ENCODE measurements at places on chromosomes 4 and X. TPM values are rescaled to one million over a fixed set of nuclear protein-coding genes. Genes with fewer than 3 reads are reported as not detected.

The EPGN gene
- 0.73 TPM for total RNA-seq

The TLR3 gene
- 3.9 TPM for total RNA-seq

The ITM2A gene
- 0.98 TPM for total RNA-seq

The TEX13B gene
- total RNA-seq, result not detected

The NALF2 gene
- total RNA-seq, result not detected

The SLC16A2 gene
- 9.2 TPM for total RNA-seq

The TIMP1 gene
- total RNA-seq, result 1,438 TPM

The SLITRK4 gene
- 7.0 TPM for total RNA-seq

The NEUROG2 gene
- not detected for total RNA-seq

The RNF150 gene
- 0.39 TPM for total RNA-seq

The PNMA5 gene
- total RNA-seq, result not detected

The HTN3 gene
- not detected for total RNA-seq

The CD38 gene
- not detected for total RNA-seq

The TMPRSS11D gene
- total RNA-seq, result not detected

The TSR2 gene
- 5.9 TPM for total RNA-seq

The USP53 gene
- total RNA-seq, result 143 TPM

The ANK2 gene
- total RNA-seq, result 150 TPM

The PASD1 gene
- not detected for total RNA-seq

The PRMT9 gene
- total RNA-seq, result 8.5 TPM

The TDO2 gene
- not detected for total RNA-seq

The RNF212 gene
- 1.6 TPM for total RNA-seq

The FGF2 gene
- total RNA-seq, result 17.8 TPM

The TCEAL3 gene
- total RNA-seq, result 5.5 TPM

The VSIG4 gene
- under 0.01 TPM for total RNA-seq

The CITED1 gene
- 2.0 TPM for total RNA-seq

The F11 gene
- total RNA-seq, result not detected

The AR gene
- 13.2 TPM for total RNA-seq
